Activated T-helper 17 cell treated with anti-CD3 and anti-CD28 coated beads, Interleukin-2, amount 50 U/mL, for 72 hours (primary cell): ENCODE measurements at places on chromosomes 16 and 17. TPM values are rescaled to one million over a fixed set of nuclear protein-coding genes. Genes with fewer than 3 reads are reported as not detected.

DNA sequence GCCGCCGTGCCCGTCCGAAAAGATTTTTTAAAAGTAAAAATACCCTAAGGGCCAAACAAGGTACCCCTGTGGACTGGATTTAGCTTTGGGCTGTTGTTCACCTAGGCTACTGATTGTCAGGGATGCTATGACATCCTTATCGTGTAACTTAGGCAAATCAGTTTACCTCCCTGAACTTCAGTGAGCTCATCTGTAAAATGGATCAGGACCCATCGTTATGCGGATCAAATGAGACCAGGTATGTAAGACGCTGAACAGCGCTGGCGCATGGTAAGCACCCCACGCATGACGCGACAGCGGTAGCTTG lies 658 bp upstream of the ZNF771 start:
- ATAC-seq: peak; percentile 22

GRCh38 chr16:4032768-4033167 lies 83.5 kb downstream of the ADCY9 start:
- ATAC-seq: no peak

DNA sequence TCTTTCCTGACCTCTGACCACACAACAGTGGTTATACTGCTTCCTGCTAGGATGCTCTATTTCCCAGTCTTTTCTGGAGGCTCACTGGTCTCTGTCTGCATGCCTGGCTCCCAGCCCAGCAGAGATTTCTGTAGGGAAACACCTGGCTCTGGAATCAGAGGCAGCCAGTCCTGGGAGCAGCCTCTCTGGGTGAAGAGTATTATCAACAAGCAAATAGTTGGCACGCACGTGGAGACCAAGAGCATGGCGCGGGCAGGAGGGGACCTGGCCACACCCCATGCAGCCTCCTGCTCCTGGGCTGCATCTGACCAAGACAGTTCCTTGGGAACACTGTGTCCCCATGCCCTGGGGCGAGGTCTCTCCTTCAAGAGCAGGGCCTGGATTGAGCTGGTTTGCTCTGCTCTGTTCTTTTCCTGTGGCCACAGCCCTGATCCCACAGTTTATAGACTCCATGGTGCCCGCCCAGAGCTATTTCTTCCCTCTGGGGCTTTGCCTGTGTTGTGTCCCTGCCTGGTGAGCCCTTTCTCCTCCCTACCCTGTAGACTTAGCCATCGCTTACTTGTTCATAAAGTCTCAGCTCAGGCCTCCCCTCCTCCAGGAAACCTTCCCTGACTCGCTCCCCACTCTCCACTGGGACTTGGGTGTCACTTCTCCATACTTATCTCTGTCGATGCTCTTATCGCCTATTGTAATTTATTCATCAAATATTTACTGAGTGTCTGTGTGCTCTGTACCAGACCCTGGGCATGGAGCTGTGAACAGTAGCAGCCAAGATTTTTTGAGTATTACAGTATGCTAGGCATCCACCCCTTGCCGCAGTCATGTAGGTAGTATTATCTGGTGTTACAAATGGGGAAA lies 60.6 kb downstream of the SCNN1B start:
- ATAC-seq: no peak

DNA sequence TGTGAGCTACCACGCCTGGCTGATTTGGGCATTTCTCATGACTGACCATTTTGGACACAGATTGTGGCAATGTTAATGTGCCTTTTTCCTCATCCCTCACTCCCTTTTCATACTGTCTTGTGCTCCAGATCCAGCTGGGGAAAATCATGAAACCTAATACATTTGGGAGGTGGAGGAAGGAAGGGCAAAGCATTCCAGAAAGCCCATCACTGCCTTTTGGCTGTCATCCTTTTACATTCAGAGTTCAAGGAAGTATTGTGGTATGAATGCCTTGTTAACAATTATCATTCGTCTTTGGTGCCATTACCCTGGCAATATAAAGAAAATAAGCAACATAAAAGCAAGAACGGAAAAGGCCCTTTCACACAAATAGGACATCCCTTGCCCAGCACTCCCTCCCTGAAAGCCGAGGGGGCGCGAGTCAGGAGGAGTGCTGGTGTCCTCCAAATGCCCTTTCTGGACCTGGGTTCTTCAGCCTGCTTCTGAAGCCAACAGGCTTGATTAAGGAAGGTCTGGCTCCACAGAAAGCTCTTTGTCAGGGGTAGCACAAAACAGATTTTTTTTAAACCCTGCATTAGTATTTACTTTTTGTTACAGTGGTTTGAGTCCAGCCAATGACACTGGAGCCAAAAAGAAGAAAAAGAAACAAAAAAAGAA lies 20.1 kb downstream of the NMT1 start:
- no peak for ATAC-seq

CDK10 gene
- total RNA-seq: 98.8 TPM

- no peak for ATAC-seq
These were observed 27.9 kb upstream of the HSBP1 start for GRCh38 chr16:83779886-83780285.

GRCh38 chr17:80501741-80502577 lies 25.6 kb upstream of the NPTX1 start:
- no peak for ATAC-seq
